NCI-H82 (cell line): ENCODE measurements at places on chromosomes 3 and 15.

DNA sequence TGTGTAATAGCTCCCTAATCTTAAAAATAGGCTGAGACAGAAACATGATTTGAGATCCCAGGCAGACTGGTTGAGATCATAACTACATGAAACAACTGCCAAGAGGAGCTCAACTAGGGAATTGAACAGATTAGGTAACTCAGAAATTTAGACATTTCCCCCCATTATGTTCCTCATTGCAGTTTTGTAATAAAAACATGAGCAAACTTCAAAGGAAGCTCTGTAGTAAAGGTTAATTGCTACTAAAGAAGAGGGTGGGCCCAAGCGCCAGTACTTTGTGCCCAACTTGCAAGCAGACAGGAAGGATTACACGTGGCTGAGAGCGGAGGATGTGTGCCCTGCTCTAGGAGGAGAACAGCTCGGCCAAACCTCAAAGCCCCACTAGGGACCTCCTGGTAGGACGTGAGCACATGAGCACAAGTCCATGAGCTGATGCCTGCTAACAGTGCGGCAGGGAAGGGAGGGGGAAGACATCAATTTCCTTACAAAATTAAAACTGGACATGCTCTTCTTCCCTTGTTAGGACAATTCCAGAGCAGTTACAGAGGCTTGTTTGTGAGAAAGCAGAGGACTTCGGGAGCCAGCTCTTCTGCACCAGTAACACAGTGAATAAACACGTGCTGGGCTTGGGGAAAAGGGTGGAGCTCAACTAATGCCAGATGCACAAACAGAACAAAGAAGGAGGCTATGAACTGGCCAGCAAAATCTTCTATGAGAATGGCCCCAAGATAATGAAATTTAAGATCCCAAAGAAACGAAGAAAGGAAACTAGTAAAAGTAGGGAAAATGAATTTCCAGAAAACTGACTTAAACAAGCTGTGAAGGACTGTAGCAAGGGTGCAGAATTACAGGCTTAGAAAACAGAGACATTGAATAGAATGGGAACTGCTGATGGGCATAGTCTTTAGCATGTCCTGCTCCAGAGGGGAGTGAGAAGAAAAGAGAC, 275.5 kb downstream of the MECOM start:
- DNase-seq, result no peak

DNA sequence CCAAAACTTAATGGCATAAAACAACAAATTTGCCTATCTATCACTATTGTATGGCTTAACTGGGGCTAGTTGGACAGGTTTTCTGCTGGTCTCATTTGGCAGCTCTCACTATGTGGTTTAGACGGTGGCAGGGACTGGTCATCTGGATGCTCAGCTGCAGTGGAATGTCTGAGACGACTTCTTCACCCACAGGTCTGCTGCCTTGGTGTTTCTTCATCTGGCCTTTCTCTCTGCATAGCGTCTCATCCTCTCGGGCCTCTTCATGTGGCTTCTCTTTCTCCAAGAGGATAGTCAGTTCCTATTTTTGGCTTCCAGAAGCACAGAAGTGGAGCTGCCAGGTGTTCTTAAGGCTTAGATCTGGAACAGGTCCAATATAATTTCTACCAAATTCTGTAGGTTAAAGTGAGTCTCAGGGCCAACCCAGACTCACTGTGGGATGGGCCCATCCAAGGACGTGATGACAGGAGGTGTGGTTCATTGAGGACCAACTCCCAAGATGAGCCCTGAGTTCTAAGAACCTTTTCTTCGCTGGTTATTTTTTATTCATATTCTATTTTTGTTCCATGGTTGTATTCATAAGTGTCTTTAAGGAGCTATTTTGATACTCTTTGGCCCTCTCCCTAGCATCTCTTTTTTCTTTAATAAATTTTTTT, 18.6 kb downstream of the UBE2Q2 start:
- no peak for DNase-seq

GRCh38 chr15:74621546-74621920, 5.9 kb downstream of the CLK3 start:
- DNase-seq, result no peak

GRCh38 chr15:93102211-93102610, 13.2 kb upstream of the RGMA start:
- no peak for DNase-seq

GRCh38 chr3:124786511-124787241, 56.4 kb downstream of the UMPS start:
- DNase-seq, result no peak

- DNase-seq, result no peak
Observed at GRCh38 chr3:123093696-123094095, 26.9 kb downstream of the PDIA5 start.
